T follicular helper cell (primary cell): ENCODE measurements at places on chromosomes 6 and 20.

DNA sequence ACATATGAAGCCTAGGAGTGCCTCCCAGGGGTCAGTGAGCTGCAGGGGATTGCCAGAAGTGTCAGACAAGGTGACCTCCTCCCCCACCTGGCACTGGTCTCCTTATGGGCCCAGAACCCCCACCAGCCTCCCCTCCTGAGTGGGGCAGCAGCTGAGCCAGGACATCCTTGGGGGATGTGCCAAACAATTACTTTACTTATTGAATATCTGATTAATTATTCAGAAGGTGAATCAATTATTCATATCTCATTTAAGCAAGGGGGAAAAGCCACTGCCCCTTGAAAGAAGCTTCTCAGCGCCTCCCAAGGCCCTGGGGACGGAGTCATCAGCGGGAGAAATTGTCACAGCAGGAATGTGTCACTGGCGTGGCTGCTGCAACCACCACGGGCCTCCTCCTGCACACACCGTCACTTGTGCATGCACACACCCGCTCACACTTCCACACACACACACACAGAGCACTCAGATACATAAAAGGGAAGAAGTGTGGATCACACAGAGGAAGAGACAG is 123.4 kb upstream of the MAFB start:
- DNase-seq = no peak

DNA sequence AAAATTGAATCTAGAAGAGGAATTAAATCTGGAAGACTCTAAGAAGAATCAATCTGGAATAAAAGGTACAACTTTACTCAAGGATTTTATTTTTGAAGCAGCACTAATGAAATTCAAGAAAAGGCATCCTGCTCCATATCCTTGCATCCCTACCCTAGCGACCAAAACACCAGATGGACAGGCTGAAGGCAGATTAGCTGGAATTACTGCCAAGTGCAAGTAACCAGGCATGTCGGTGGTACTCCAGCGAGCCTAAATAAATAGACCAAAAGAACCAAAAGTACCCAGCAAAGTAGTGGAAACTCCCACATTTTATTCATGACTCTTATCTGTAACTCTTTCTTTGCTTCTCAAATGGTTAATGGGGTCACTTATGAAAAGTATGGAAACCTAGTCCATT is 21.0 kb downstream of the OPRM1 start:
- DNase-seq = no peak

GRCh38 chr20:61027218-61027617 is 224.8 kb upstream of the CDH4 start:
- DNase-seq = no peak

GRCh38 chr6:168828800-168829199 is 387.8 kb downstream of the SMOC2 start:
- no peak for DNase-seq

- no peak for DNase-seq
Measured at GRCh38 chr20:21820688-21821087, 115.2 kb downstream of the PAX1 start.

GRCh38 chr6:21595285-21596144 is 2.0 kb downstream of the SOX4 start:
- no peak for DNase-seq

DNA sequence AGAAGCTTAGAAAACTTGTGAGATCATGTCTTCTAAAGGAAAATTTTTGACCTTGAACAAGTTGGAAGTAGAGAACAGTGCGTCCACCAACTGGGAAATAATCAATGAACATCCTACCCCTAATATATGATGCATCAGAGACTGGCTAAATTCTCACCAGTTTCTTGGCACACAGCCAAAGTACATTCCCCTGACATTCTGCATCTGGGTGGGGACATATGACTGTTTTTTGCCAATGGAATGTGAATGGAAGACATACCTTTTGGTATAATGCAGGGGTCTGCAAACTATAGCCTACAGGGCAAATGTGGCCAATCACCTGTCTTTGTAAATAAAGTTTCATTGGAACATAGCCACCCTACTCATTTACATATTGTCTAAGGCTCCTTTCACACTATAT is 84.7 kb downstream of the HAO1 start:
- no peak for DNase-seq

DNA sequence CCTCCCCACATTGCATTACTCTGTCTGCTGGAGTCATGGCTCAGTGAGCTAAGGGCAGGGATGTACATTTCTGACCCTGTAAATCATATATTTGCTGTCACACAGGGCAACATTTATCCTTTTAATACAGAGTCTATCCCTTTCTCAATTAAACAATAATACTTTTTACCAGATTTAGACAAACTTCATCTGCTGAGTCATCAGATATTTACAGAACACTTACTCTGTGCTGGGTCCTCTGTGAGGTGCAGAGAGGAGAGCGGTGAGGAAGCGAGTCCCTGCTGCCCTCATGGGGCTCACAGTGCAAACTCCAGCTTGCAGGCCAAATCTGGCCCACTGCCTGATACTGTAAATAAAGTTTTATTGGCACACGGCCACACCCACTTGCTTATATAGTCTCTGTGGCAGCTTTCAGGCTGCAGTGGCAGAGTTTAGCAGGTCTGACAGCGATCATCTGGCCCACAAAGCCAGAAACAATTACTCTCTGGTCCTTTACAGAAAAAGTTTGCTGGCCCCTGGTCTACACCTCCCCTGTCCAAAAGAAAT is 144.5 kb downstream of the CDH26 start:
- no peak for DNase-seq

- DNase-seq = no peak
Measured at GRCh38 chr6:55377150-55377549, 49.9 kb downstream of the GFRAL start.

DNA sequence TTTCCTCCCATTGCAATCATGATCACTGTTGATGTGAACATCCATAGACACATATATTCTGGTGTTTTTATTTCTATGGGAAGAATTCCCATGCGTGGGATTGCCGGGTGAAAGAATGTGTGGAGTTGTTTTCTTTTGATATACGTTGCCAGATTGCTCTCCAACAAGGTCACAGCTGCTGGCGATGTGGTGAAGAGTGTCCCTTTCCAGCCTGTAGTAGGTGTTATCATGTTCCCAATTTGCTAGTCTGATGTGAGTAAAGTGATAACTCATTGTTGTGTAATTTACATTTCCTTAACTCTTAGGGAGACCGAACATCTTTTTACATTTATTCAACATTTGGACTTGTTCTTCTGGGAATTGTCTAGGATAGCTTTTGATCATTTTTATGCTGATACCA is 14.5 kb upstream of the ELMO2 start:
- DNase-seq = no peak

GRCh38 chr6:43175676-43176422 is 4.8 kb downstream of the SRF start:
- DNase-seq = no peak

GRCh38 chr20:44253528-44253927 is 6.4 kb downstream of the GDAP1L1 start:
- no peak for DNase-seq

DNA sequence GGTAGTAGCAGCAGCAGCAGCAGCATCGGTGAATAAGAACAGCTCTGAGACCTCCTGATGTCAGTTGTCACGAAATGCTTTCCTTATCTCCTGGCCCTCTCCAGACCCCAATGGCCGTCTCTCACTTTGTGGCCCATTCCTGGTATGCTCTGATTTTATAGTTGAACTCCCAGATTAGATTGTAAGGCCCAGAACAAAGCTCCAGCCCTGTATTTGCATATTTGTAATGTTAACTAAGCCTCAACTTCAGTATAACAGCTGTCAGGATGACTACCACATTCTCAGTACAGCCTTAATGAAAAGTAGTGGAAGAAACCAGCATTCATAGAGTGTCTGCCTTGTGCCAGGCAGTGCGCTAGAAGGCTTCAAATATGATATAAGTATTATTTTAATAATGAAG is 180.9 kb downstream of the SASH1 start:
- no peak for DNase-seq

DNA sequence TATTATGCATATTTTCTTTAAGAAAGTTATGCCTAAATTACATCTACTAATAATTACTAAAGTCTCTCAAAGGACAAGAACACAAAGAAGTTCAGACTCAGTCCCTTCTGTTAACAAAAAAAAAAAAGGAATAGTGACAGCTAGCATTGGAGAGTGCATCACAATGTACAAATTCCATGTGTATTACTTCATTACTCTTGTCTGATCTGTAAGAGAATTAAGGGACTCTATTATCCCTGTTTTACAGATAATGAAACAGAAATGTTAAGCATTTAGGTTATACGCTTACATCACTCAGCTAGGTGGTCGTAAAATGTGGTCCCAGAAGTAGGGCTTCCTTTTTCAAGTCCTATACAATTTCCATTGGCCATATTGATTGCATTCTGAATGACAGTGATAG is 17.2 kb upstream of the VNN1 start:
- no peak for DNase-seq

GRCh38 chr6:63816982-63817436 is 181.4 kb downstream of the PHF3 start:
- DNase-seq = no peak

GRCh38 chr20:38896009-38896594 is 30.1 kb upstream of the FAM83D start:
- DNase-seq = no peak

DNA sequence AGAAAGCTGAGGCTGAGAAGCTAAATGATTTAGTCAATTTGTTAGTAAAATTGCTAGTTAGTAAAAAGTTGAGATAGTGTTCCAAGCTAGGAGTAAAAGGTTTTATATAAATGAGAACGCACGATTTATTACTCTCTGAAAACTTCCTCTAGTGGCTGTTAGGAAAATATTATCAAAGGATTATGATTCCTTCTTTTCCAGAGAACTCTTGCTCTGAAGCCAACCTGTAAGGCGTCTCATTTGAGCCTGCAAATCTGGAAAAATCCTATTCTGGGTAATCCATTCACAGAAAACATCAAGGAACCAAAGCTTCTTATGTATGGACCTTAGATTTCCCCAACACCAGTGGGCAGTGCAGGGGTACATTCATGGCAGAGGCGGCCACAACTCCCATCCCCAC is 252.7 kb downstream of the SOD2 start:
- DNase-seq = no peak

DNA sequence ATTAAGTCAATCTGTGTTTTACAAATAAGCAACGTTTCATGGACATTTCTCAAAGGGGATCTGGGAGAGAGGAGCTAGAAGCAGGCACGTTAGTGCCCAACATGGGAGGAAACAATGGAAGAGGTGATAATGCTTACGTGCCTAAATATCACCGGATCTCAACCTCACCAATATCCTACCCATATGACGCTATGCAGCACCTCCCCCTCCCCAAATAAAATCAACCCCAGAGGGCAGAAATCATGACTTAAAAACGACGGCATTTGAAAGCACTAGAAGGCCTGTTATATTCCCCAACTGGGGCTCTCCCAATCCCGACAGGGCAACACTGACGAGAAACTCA is 425 bp downstream of the HBS1L start:
- no peak for DNase-seq

GRCh38 chr6:166381733-166382499 is 824 bp downstream of the MPC1 start:
- DNase-seq = peak; percentile 41

DNA sequence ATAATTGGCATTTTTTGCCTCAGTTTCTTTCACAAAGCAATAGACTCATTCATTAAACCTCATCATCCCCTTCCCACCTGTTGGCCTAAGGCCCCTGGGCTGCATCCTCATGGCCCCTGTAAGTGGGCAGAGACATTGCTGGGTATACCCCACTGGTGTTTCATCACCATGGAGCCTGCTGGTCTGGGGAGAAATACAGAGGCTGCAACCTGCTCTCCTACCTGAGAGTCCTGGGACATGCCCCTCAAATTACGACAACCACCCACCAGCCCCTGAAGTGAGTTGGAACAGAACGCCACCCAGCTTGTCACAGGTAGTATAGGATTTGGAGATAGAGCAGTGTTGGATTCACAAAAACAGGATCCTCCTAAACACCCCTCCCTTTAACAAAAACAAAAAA is 190.8 kb downstream of the ANKRD60 start:
- no peak for DNase-seq

- no peak for DNase-seq
Measured at GRCh38 chr6:141097471-141097870, 1035.3 kb upstream of the GJE1 start.

GRCh38 chr6:134797400-134798113 is 152.3 kb downstream of the ALDH8A1 start:
- DNase-seq = no peak

- no peak for DNase-seq
Measured at GRCh38 chr20:37205794-37206193, 26.4 kb upstream of the MROH8 start.

GRCh38 chr20:59580146-59580946 is 24.0 kb upstream of the PHACTR3 start:
- no peak for DNase-seq

- DNase-seq = no peak
Measured at GRCh38 chr6:163780994-163781393, 366.5 kb downstream of the QKI start.

- DNase-seq = no peak
Measured at GRCh38 chr6:21836772-21837425, 243.3 kb downstream of the SOX4 start.
